ENCODE measurements at places on chromosomes 6 and 20. TPM values are rescaled to one million over a fixed set of nuclear protein-coding genes. Genes with fewer than 3 reads are reported as not detected.

BANF2 gene
- not detected for total RNA-seq

DZANK1 gene
- 3.5 TPM for total RNA-seq

RGS17 gene
- 0.31 TPM for total RNA-seq

FERMT1 gene
- 3.5 TPM for total RNA-seq

DNA sequence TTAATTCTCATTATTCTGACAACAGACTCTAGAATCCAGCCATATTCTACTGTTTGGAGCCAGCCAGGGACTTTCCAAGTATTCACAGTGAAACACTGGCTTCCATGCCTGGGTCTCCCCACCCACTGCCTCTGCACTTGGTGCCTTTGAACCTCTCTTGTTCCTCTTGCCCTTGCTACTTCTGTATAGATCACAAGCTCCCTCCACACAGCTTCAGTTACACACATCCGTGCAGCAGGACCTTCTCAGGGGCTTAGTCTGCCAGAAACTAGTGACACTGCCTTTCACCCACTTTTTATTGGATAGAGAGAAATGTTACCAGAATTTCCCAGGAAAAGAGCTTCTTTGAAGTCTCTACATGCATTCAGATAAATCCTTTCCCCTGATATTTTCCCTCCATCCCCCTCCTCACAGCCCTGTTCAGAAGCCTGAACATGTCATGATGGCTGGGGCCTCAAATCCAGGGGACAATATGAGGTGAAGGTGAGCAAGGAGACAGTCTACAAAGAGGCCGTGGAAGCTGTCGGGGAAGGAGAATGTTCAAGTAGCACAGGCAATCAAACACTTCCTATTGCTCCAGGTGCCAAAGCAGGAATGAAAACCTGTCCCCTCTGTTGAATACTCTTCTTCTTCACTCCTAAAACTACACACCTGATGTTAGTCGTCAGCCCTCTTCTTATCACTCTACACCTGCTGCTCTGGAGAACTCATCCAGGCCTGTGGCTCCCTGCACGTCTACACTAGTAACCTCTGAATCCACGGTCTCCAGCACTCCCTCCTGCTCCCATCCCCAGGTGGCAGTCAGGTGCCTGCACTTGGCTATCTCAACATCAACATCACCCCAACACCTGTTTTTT is 20.2 kb upstream of the HLA-DOA start:
- DNase-seq, result no peak
